Effector memory CD8-positive, alpha-beta T cell (primary cell): ENCODE measurements at places on chromosomes 11 and 22.
A peak's percentile ranks its signal among the peaks of the same experiment; 100 is the strongest.

- no peaks in the 10 kb centered on the region for H3K36me3 ChIP-seq
- no peak overlapping the region for H3K27ac ChIP-seq
- H3K27me3 ChIP-seq, result peaks cover 22% of the 10 kb centered on the region
- no peak overlapping the region for H3K4me3 ChIP-seq
- DNase-seq, result no peak
Observed at GRCh38 chr22:39833093-39833492, 60.5 kb downstream of the ENTHD1 start.

DNA sequence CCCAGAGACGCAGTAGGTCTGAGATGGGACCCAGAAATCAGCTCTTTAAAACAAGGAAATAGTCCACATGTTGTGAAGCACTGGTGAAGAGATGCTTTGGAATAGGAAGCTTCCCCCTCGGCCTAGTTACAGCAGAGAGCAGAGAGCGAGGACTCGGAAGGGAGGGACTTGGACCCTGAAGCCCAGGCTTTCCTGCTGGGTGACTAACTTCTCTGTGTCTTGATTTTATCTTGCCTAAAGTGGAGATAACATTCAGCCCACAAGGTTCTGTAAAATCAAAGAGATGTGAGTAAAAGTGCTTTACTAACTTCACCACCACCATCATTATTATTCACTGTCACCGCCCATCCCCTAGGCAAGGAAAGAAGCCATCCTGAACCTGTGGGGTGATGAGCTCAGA is 58.4 kb downstream of the THAP12 start:
- H3K4me1 ChIP-seq, result no peaks in the 10 kb centered on the region
- no peak for DNase-seq
- no peak overlapping the region for H3K27ac ChIP-seq
- peaks cover 70% of the 10 kb centered on the region for H3K27me3 ChIP-seq

- H3K4me3 ChIP-seq, result no peak overlapping the region
- H3K27me3 ChIP-seq, result no peaks in the 10 kb centered on the region
- H3K4me1 ChIP-seq, result peaks cover 18% of the 10 kb centered on the region
- no peak overlapping the region for H3K27ac ChIP-seq
- H3K36me3 ChIP-seq, result no peaks in the 10 kb centered on the region
Observed at GRCh38 chr11:35800970-35801953, 138.7 kb downstream of the TRIM44 start.

- peak overlapping the region; percentile 87 for H3K27ac ChIP-seq
- no peaks in the 10 kb centered on the region for H3K27me3 ChIP-seq
- no peak for DNase-seq
- H3K4me3 ChIP-seq, result no peak overlapping the region
- H3K4me1 ChIP-seq, result no peaks in the 10 kb centered on the region
Observed at GRCh38 chr22:29343313-29343805, 27.9 kb upstream of the RASL10A start.

- no peaks in the 10 kb centered on the region for H3K36me3 ChIP-seq
- no peaks in the 10 kb centered on the region for H3K4me1 ChIP-seq
- no peak overlapping the region for H3K27ac ChIP-seq
Observed at GRCh38 chr11:35874751-35875450, 69.0 kb upstream of the LDLRAD3 start.

DNA sequence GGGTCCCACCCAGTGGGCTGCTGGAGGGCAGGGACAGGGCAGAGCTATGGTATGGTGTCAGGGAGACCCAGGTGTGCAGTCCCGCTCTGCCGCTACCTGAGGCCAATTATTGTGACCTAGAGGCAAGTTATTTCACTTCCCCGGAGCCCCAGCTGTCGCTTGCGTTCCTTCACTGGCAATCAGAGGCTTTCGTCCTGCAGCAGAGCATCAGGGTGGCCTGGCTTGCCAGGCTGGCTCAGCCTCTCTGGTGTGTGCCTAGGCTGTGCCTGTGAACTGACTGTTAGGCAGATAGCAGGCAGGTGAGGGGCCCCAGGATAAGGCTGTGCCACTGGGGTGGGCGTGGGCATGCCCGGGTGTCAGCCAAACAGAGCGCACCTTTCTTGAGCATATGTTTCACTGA is 31.4 kb downstream of the GLB1L2 start:
- H3K27ac ChIP-seq, result no peak overlapping the region
- H3K4me3 ChIP-seq, result no peak overlapping the region
- no peak for DNase-seq
- peaks cover 10% of the 10 kb centered on the region for H3K4me1 ChIP-seq

GRCh38 chr11:29713831-29714320 is 303.0 kb downstream of the KCNA4 start:
- H3K27ac ChIP-seq, result no peak overlapping the region
- H3K4me1 ChIP-seq, result no peaks in the 10 kb centered on the region
- no peaks in the 10 kb centered on the region for H3K27me3 ChIP-seq
- no peak overlapping the region for H3K4me3 ChIP-seq
- no peaks in the 10 kb centered on the region for H3K36me3 ChIP-seq

DNA sequence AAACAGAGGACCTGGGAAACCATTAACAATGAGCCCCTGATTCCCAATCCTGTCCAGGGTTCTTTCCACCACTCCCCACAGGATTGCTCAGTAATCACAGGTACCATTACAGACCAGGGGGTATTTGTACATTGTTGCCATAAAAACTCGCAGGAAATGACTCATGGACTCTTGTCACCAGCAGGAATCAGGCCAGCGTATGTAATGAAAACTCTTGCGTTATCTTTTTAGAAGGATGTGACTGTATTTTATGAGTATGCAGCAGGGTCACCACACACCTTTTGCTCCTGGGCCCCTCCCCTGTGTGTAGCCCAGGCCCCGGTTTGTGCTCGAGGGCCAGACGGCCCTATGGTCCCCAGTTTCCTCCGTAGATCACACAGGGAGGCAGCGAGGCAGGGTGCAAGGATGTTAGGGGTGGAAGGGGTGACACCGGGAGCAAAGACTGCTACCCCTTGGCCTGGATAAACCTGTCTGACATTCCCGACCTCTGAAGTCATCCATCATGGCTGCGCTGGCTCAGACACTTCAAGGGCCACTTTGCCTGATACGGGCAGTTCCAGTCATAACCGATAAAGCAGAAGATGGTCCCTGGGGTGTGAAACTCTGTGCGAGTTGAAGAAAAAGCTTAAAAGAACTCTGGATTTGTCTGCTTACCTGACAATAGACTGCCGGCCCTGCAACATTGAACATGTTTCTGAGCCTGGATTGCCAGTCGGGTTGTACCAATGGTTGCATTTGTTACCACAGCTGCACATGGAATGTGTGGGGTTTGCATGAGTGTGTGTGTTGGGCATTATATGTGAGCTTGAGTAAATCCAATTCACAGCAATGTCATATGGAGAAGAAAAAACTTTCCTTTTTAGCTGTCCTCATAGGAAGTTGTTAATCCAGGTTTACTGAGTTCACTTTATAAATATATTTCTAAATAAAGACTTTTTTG is 56.9 kb downstream of the MICAL2 start:
- H3K27me3 ChIP-seq, result no peaks in the 10 kb centered on the region
- H3K36me3 ChIP-seq, result peaks cover 5% of the 10 kb centered on the region
- peak overlapping the region; percentile 44 for H3K27ac ChIP-seq
- no peak overlapping the region for H3K4me3 ChIP-seq
- H3K4me1 ChIP-seq, result no peaks in the 10 kb centered on the region

DNA sequence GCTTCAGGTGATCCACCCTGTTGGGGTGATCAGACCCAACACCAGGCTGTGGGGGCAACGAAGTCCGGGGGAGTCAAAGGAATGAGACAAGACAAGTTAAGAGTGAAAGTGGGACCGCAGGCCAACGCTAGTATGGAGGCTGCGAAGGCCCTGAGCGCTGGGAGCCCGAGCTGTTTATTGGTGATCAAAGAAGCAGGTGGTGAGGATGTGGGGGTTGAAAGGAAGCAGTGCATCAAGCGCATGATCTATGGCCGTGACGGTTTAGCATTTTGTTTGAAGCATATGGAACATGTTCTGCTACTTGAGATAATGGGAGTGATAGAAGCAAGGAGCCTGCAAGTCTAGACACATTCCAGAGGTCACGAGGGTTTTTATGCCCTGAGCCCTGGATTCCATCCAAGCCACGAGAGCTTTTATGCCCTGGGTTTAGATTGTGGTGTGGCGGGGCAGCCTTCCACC is 49.5 kb downstream of the MCHR1 start:
- H3K4me1 ChIP-seq, result peaks cover 26% of the 10 kb centered on the region
- peak overlapping the region; percentile 59 for H3K4me3 ChIP-seq
- DNase-seq, result peak; percentile 22
- peaks cover 16% of the 10 kb centered on the region for H3K36me3 ChIP-seq

- no peaks in the 10 kb centered on the region for H3K27me3 ChIP-seq
- H3K36me3 ChIP-seq, result peaks cover 12% of the 10 kb centered on the region
- H3K27ac ChIP-seq, result no peak overlapping the region
- H3K4me1 ChIP-seq, result peaks cover 8% of the 10 kb centered on the region
Observed at GRCh38 chr22:50274311-50274710, 4.1 kb upstream of the MAPK11 start.

DNA sequence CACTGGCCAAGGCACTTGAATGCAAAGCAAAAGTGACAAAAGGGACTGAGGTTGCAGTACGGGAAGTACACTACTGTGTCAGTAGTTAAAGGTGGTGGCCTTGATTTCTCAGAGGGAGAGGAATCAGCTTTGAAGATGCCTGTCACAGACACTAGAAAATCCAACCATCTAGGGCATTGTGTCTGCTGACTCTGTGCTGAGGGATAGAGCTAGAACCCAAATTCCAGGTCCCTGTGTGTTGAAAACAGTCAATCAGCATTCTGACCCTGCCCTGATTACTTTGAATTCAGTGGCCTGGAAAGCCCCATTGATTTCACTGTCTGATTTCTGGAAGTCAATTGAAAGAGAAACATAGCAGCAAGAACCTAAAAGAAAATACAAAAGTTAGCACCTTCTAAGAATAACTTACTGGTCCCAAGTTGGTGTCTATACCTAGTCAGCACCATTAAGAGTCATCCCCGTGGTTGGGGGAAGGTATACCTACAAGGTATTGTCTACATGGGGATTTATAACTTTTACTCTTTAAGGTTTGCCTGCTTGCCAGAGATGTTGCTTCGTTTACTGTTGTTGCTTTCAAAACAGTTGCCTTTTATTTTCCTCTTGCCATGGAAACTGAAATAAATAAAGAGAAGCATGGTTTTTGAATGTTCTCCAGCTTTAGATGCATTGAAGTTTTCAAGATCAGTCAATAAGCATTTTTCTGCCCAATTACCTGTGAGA is 97.3 kb downstream of the PDHX start:
- peak overlapping the region; percentile 95 for H3K27ac ChIP-seq
- H3K27me3 ChIP-seq, result no peaks in the 10 kb centered on the region

DNA sequence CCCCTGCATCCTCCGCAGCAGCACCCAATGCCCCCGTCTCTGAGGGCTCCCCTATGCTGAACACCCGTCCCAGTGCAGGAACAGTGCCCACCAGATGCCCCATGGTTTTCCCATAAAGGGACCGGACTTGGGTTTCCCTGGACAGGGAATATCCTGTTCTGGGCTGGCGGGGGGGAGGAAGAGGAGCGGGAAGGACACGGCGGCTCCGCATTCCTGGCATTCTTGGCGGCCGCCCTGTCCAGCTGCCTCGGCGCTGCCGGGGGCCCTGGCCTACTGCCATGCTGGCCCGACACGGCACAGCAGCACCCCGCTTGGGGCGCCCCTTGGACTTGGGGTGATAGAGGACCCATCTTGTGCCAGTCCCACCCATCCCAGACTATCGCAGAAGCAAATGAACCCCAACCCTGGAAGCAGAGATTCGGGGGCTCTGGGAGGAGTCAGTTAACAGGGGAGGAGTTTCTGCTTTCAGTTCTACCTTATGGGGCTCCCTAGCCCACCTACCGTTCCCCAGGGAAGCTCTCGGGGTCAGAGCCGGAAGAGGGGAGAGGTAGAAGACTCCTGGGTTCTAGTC is 23.7 kb upstream of the CBX7 start:
- H3K4me1 ChIP-seq, result peaks cover 68% of the 10 kb centered on the region
- H3K27ac ChIP-seq, result peak overlapping the region; percentile 99
- H3K27me3 ChIP-seq, result no peaks in the 10 kb centered on the region
- H3K4me3 ChIP-seq, result no peak overlapping the region
- H3K36me3 ChIP-seq, result peaks cover 22% of the 10 kb centered on the region
- no peak for DNase-seq

DNA sequence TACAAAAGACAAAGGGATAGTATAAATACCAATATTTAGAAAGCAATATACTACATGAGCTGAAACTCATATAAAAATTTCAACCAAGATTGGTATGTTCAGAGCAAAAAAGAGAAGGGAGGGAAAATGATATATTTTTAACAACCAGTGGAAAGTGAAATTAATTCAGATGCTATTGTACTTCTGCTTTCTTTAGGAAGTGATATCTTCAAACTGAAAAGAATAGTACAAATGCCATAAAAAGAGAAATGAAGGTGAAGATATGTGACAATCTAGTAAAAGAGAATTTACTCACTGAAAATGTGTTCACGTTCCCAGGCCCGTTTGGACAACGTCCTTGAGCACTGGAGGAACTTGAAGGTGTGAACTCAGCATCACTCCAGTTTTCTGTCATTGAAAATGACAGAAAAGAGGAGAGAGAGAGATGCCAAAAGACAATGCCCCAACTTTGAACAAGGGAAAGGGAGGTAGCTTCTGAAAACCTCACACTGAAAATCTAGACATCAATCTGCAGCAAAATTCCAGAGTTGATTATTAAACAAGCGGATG is 47.5 kb downstream of the SC5D start:
- H3K4me3 ChIP-seq, result no peak overlapping the region
- peaks cover 14% of the 10 kb centered on the region for H3K4me1 ChIP-seq
- no peak overlapping the region for H3K27ac ChIP-seq
- peaks cover 2% of the 10 kb centered on the region for H3K36me3 ChIP-seq
- peaks cover 5% of the 10 kb centered on the region for H3K27me3 ChIP-seq

DNA sequence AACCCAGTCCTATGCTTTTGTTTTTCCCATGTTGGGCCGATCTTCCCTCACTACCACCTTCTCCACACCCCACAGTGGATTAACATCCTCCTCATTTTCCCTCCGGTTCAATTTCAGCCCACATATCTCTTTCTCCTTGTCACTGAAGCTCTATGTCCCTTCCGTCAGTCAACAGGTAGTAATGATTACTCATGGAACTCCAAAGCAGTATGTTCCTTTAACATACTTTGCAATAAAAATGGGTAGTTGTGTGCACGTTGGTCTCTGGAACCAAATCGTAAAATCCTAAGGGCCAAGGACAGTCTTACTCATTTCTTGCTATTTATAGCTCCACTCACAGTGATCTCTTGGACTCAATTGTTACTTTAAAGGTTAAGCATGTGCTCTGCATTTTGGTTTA is 20.2 kb downstream of the AMOTL1 start:
- no peak overlapping the region for H3K27ac ChIP-seq
- H3K4me3 ChIP-seq, result no peak overlapping the region
- peaks cover 21% of the 10 kb centered on the region for H3K27me3 ChIP-seq
- H3K4me1 ChIP-seq, result no peaks in the 10 kb centered on the region

DNA sequence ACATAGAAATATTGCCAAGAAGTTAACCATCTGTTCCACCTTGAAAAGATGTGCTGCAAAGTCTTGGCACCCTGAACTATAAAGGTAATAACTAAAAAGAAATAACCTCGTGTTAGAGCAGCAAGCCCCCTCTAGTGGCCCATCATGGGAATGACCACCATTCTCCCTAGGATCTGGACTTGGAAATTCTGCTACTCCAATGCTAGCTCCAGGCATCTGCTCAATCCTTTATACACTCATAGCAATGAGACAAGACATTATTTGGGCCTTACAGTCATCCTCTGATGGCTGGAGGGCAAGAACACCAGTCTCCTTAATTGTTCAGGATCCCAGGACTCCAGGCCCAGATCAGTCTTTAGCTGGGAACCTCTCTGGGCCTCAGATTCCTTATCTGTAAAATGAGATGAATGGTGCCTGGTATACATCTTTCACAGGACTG is 76.0 kb downstream of the CWC15 start:
- DNase-seq, result peak; percentile 19
- H3K4me3 ChIP-seq, result no peak overlapping the region
- H3K36me3 ChIP-seq, result no peaks in the 10 kb centered on the region

- H3K4me1 ChIP-seq, result no peaks in the 10 kb centered on the region
- H3K4me3 ChIP-seq, result no peak overlapping the region
- no peak overlapping the region for H3K27ac ChIP-seq
- H3K27me3 ChIP-seq, result peaks cover 39% of the 10 kb centered on the region
- DNase-seq, result no peak
Observed at GRCh38 chr11:12473381-12473780, 96.0 kb downstream of the PARVA start.
